ENCODE measurements at places on chromosomes 1 and 21.
A peak's percentile ranks its signal among the peaks of the same experiment; 100 is the strongest.

- DNase-seq, result no peak
Observed at GRCh38 chr21:17250778-17251241, 262.0 kb upstream of the CXADR start.

DNA sequence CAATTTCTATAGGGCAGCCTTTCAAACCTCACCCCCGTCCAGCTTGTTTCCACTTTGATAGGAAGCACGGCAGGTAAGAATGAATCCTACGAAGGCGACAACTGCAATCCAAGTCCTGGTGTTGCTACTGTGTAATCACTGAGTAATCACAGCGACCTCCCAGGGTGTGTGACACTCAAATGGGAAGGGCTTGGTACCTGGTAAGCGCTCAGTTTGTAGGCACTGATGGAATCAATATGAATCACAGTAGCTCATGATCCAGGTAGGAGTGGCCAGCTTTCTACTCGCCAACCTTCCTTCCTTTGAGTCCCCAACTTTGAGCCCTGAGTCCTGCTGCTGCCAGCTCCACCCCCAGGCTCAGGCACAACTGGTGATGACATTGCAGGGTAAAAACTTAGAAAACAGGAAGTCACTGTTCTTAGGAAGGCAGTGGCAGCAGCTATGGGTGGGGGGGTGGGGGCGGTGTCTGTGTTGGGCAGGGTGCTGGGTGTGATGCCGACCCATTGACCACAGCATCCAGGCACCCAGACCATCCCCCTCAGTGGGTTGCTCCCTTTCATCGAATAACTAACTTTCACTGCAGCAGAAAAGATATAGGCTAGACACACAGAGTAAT is 70.7 kb downstream of the CD247 start:
- DNase-seq, result no peak

- DNase-seq, result no peak
Observed at GRCh38 chr1:89706700-89707012, 73.7 kb downstream of the LRRC8C start.

- DNase-seq, result no peak
Observed at GRCh38 chr1:154453161-154453560, 48.0 kb downstream of the IL6R start.

DNA sequence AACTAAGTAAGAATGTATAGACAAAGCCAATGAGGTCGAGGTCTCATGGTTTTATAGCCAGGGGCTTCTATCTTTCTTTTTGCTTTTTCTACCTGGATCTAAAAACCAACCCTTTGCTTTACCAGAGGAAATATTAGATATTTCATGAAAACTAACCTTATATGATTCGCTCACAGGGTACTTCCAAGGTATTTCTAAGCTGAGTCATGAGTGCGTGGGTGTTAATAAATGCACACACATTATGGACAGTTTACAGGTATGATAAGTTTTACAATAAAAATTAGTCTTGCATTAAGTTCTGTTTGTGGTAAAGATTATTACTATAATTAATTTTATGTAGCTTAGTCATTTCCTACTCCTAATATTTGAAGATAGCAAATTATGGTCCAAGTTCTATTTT is 217.2 kb downstream of the CHRM3 start:
- no peak for DNase-seq

- DNase-seq, result peak; percentile 74
Observed at GRCh38 chr1:209080170-209080781, 503.2 kb upstream of the CAMK1G start.

DNA sequence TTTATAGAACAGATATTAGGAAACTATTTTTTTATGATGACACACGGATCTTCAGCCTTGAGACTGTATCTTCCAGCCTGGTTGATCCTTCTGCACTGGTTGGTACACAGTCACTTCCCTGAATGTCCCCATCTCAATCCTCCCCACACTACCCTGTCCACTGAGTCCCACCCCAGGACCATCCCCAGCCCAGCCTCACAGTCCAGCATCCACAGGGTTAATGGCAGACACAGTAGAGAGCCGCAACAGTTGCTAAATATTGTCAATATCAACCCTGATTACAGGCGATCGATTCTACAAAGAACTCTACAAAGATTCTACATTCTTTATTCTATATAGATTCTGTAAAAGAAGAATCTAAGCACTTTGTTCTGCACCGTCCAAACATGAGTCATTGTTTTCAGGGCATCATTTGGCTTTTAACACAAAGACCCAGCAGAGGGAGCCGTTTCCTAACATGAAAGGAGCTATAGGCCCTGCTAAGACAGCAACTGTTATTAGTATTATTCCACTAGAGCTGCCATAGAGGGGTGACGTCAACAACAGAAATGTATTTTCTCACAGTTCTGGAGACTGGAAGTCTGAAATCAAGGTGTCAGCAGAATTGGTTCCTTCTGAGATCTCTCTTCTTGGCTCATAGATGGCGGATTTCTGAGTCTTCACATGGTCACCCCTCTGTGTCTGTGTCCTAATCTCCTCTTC is 30.1 kb upstream of the IFNAR2 start:
- DNase-seq, result peak; percentile 79

GRCh38 chr1:54754486-54755285 is 9.6 kb downstream of the PARS2 start:
- no peak for DNase-seq

Data from HTR-8/SVneo (cell line).